Metanephros (tissue), 2 donors: ENCODE measurements at places on chromosomes 1 and 21. TPM values are rescaled to one million over a fixed set of nuclear protein-coding genes. Genes with fewer than 3 reads are reported as not detected.

The MYOM3 gene
- total RNA-seq: 142 TPM

The SLC35A3 gene
- 54.6 TPM for total RNA-seq

The PM20D1 gene
- total RNA-seq: 0.82 TPM

The SIM2 gene
- 20.5 TPM for total RNA-seq
